ENCODE measurements at places on chromosomes 1 and 21. TPM values are rescaled to one million over a fixed set of nuclear protein-coding genes. Genes with fewer than 3 reads are reported as not detected.

DNA sequence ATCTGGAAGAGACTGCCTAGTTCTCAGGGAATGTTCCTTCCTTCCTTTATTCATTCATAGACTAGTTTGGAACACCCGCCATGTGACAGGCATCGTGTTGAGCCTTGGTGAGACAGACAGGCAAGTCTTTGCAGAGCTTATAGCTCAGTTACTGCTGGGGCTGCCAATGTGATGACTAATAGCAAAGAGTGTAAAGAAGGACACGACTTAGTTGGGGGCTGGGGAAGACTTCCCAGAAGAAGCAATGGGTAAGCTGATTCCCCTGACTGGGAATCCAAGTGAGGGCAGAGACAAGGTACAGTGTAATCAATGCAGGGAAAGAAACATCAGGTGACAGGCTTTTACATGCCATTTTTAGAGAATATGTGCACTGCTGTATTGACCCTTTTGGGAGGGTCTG is 51.2 kb downstream of the TENT5C start:
- DNase-seq, result peak; percentile 59

DNA sequence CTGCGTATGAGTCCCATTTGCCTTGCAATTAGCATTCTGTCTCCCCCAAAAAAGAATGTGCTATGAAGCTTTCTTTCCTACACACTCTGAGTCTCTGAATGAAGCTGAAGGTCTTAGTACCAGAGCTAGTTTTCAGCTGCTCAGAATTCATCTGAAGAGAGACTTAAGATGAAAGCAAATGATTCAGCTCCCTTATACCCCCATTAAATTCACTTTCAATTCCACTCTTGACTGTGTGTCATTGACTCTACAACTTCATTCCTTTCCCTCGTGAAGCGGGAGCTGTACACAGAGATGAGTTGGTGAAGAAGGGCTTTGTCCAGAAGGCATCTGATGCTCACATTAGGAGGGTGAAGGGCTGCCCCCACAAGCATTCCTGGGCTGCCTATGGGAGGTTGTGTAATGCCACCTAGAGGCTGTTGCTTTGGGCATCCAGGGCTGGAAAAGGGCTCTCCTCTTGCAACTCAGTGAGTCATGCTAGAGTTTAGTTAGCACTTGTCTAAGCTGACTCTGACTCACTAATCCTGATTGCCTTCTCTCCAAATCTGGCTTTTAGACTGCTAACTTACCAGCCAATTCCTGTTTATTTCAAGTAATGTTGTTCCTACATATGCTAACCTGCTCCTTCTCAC is 1.8 kb downstream of the SPRR1B start:
- peak; percentile 14 for DNase-seq

Gene SYPL2
- 61.5 TPM for total RNA-seq

Gene RGS8
- 0.10 TPM for total RNA-seq

- DNase-seq, result no peak
Measured at GRCh38 chr1:59568158-59568935, 246.4 kb upstream of the HOOK1 start.

- DNase-seq, result no peak
Measured at GRCh38 chr1:190908691-190909090, 431.0 kb upstream of the BRINP3 start.

GRCh38 chr1:84781946-84782771 is 91.9 kb upstream of the SSX2IP start:
- peak; percentile 27 for DNase-seq

- no peak for DNase-seq
Measured at GRCh38 chr1:38746941-38747600, 112.5 kb downstream of the RRAGC start.

Gene NEK2
- total RNA-seq, result 9.5 TPM

- no peak for DNase-seq
Measured at GRCh38 chr1:11431941-11432507, 46.9 kb upstream of the DISP3 start.

DNA sequence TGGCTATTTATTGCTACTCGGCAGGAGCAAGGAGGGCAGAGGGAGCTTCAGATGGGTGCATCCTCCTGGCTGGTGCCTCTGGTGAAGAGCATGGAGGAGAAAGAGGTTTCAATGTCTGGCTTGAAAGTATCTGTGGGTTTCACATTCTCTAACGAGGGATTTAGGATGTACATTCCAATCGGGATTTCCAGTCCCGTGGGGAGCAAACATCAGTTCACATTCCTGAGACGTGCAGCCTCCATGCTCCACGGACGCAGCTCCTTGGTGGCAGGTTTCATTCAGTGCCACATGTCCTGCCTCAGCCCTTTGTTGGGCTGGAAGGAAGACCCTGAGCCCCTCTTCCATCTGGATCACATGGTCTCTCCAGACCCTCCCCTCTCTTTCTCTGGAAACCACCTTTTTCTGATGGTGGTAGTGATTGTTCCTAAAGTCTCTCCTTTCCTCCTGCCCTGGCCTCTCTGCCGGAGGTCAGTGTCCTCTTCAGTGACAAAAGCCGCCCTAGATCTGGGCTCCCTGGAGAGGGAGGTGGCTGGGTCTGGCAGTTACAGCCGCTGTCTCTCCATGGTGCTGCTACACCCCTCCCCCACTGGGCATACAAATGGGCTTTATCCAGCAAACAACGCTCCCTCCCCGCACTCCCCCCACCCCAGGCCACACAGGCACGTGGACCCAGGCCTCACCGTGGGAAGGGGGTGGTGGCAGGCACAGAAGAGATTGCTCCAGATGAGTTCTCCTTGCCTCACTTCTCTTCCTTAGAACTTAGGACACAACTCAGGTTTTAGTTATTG is 826 bp upstream of the CA14 start:
- peak; percentile 24 for DNase-seq

Gene SPRR1A
- not detected for total RNA-seq

DNA sequence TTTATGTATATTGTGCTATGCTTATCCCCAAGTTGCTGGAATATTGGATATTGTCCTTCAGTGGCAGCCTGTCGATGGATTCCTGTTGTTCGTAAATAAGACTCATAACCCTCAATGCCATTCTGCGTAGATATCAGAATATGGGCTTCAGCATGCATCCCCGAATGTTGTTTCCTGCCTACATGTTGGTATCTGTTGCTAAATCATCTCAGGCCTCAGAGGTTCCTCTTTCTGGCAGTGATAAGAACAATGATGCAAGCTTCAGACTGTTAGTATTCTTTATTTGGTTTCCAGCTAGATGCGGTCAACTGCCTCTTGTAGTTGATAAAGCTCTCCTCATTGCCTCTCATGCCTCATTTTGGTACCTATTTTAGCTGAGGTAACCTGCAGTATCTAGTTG is 2082.6 kb downstream of the MRPL39 start:
- DNase-seq, result no peak

Gene MATN1
- not detected for total RNA-seq

Gene ANKRD65
- 13.4 TPM for total RNA-seq

DNA sequence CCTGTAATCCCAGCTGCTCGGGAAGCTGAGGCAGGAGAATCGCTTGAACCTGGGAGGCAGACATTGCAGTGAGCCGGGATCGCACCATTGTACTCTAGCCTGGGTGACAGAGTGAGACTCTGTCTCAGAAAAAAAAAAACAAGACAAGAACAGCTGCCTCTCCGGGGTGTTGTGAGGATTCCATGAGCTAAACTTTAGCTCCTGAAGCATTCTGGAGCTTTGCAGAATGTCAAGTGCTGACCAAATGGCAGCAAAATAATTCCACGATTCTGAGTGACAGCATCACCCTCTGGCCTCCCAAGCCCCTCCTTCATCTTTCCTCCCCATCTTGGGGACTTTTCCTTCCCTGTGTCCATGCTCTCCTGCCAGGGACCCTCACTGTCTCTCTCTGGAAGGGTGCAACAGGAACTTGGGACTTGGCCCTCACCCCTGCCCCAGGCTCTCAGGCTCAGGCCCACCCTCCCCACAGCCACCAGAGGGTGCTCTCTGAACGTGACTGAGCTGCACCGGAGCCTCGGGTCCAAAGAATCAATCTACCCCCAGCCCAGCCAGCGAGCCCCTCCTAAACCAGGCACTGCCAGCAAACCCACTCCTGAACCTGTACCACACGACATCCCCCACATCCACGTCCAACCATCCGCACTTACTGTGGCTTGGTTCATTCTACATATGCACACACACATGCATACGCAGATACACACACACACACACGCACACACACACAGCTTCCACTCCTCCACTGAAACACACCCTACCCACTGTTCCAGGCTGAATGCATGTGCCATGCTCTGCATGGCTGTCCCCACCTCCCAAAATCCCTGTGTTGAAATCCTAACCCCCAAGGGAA is 45.7 kb downstream of the ACOT7 start:
- peak; percentile 50 for DNase-seq

Gene PRAMEF8
- total RNA-seq, result not detected

Gene DDAH1
- total RNA-seq, result 43.8 TPM

Gene NTMT2
- total RNA-seq, result not detected

DNA sequence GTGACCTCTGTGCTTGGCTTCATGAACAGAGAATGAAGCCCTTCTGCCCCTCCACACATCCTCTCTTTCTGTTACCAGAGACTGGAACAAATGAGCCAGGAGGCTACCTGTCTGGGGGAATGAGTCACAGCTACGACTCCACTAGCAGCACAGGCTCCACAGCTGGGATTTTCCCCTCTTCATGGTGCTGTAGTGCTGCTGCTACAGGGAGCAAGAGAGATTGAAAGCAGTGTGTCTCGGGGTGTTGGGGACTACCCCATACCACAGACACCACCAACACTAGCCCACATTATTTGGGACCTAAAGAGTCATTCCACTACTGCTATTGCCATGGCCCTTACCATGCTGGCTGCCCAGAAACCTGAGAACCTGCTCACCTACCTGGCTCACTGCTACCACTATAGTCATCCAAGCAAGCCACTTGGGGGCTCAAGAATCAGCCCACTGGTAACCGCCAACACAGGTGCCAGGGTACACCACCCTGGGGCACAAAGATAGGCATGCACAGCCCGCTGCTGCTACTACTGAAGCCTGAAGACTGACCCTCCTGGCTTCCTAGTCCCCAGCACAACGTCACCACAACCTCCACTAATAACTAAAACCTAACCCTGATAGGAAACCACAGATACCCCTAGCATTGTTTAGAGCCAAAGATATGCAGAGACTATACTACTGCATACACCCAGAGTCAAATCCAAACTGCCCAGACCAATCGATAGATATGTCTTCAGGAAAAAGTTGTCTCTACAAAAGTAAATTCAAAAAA is 17.7 kb downstream of the CD1E start:
- DNase-seq, result no peak

Gene RPTN
- total RNA-seq, result not detected

GRCh38 chr1:165764277-165764676 is 4.4 kb downstream of the TMCO1 start:
- no peak for DNase-seq

DNA sequence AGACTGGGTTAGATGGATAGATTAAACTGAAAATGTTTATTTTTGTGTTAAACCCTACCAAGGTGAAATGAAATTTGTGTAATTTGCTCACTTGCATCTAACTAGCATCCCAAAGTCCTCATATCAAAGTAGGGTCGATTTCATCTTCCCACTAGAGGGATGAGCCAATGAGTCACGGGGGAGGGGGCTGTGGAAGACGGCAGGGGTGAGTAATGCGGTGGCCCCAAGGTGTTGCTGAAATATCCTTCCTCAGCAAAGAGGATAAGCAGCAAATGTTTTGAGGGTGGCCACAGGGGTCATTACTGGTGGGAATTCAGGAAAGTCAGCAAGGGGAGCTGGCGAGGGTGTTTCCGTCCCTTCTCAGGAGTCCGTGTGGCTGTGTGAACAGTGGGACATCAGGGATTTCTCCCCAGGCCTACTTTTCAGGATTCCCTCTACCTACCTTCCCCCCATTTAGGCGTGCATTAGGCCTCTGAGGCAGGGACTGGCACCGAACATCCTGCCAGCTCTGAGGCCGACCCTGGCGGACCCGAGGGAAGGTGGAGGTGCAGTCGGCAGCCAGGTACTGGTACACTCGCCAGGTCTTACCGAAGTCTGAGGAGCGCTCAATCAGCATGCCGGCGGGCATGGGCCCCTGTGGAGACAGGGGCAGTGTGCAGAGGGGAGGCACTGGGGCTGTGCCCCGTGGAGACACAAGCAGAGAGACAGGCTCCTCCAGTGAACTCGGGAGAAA is 18.1 kb downstream of the LAMB3 start:
- DNase-seq, result no peak

Gene HCRTR1
- total RNA-seq, result not detected

DNA sequence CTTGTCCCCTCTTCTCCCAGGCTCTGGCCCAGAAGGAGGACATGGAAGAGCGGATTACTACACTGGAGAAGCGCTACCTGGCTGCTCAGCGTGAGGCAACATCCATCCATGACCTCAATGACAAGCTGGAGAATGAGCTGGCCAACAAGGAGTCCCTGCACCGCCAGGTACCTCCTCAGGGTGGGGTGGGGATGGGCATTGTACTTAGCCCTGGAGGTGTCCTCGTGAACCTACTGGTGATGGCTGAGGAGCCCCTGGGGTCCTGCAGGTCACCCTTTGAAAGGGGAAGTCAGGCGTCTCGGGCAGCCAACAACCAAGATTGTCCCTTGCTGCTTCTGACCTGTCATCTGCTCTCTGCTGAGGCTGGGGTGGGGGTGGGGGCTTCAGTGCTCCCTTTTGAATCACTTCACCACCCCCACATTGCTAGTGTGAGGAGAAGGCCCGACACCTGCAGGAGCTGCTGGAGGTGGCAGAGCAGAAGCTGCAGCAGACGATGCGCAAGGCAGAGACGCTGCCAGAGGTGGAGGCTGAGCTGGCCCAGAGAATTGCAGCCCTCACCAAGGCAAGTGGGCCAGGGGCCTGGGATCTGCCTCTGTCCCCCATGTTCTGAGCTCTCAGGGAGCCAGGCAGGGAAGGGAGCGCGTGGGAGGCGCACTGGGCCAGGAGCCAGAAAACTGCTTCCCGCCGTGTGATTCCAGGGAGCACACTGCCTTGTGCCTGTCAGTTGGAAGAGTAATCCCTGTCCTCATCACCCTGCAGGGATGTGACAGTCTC is 19.7 kb downstream of the PPFIA4 start:
- no peak for DNase-seq

Gene DIO1
- total RNA-seq, result not detected

DNA sequence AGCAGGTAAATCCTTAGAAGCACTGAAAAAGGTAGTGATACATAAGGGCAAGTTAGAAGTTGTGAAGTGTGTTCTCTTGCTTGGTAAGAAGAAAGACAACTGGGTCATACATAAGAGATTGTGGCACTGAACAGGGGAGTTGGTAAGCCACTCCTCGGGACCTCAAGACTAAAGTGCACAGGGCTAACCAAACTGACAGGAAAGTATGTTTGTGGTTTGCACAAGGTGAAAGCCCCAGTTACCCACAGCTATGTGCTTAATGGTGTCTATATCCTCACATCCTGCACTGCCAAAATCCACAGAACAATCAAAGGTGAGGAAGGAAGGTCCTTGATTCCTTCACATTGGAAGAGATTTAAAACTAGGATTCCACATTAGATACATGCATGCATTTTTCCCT is 276.5 kb downstream of the DNM3 start:
- DNase-seq, result no peak

Gene BARHL2
- not detected for total RNA-seq
